ENCODE measurements at places on chromosomes 1 and 21.

DNA sequence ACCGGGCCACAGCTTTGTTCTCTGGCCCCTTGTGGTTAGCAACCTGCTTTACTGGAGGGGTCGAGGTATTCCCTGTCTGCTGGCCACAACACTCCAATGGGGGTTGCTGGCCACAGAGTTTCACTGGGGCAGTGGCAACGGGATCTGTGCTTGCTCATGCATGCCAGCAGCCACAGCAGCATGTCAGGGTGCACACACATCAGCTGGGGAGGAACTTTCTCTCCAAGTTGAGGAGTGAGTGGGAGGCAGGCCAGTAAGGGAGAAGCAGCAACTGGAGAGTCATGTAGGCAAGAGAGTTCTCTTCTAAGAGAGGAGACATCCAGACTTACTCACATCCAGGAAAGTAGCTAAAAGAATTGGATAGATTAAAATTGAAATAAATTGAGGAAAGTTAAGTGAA lies 38.0 kb downstream of the SAMD13 start:
- no peak for DNase-seq

- DNase-seq, result no peak
These were observed 565.8 kb upstream of the USP24 start for GRCh38 chr1:55781003-55781402.

DNA sequence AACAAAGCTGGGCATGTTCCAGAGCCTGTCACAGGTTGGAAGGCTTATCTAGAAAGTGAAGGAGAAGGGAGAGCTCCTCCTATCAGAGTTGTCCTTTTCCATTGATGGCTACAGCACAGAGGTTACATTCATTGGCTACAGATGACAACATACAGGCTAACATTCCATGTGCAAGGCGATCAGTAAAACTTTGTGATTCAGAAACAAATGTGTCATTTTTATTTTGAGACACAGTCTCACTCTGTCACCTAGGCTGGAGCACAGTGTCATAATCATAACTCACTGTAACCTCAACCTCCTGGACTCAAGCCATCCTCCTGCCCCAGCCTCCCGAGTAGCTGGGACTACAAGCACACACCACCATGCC lies 32.6 kb downstream of the TRIM67 start:
- no peak for DNase-seq

DNA sequence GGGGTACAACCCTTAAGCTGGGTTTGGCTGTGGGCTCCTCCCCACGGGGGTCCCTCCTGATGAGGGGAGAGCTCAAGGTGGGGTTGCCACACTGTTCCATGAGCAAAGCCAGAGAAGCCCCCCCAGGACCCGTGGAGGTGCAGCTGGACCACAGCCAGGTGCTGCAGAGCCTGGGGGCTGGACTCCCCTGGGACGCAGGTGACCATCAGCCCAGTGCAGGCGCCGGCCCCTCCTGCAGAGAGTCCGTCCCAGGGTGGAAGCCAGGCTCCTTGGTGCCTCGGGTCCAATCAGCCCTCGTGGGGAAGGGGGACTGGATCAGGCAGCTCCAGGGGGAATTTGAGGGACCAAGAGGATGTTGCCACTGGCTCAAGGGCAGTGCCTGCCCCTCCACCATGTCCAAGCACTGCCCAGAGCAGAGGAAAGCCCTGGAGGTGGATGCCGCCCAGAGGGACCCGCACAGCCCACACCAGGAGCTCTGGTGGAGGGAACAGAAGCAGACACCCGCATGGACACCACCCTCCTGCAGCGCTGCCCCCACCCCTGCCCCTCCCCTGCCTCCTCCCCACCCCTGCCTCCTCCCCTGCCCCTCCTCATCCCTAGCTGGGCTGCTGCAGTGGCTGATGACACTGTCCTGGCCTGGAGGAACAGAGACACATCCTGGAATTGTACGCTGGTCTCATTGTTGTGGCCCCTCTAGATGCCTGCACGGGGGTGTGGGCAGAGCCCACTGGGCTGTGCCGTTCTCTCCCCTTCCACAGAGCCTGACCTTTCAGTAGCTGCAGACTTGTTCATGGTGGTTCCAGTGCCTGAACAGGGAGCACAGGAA lies 30.8 kb upstream of the COL18A1 start:
- no peak for DNase-seq

DNA sequence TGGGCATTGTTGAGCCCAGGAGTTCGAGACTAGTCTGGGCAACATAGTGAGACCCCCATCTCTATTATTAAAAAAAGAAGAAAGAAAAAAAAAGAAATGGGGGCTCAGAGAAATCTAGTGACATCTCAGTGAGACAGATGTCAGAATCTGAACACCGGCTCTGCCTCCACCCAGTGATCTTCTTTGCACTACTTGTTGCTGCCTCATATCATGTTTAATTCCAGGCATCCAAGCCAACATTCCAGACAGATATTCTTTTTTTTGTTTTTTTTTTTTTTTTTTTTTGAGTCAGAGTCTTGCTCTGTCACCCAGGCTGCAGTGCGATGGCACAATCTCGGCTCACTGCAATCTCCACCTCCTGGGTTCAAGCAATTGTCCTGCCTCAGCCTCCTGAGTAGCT lies 5.0 kb upstream of the ARL8A start:
- no peak for DNase-seq

DNA sequence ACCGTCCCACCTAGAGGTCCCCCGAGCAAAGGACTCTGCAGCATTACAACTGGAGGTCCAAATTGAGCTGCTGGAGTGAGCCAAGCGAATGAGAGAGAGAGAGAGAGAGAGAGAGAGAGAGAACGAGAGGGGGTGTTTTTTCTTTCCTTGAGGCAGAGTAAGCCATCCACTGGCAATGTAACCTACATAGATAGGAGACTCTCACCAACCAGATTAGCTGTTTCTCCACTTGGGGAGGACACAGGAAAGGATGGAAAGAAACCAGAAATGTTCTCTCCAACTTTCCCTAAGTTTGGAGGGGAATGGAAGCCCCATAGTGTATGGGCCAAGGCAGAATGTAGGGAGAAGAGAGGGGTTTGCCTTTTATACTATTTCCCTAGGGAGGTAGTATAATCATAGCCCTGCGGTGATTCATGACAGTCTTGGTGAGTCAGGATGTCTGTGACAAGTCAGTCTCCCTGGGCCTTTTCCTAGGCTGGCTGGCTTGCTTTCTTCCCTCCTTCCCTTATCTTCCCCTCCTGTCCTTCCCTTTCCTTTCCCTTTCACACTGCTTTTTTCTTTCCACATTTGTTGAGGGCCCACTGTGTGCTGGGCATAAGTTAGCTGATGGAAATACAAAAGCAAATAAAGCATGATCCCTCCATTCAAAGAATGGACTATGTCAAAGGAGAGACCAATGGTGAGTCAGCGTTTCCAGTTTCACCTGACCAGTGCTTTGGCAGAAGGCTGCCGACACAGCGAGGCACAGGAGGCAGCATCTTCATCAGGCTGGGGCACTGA lies 7.1 kb downstream of the FNDC7 start:
- no peak for DNase-seq

- DNase-seq, result no peak
These were observed 10.8 kb downstream of the ASAP3 start for GRCh38 chr1:23473037-23473800.

GRCh38 chr1:78892260-78892840 lies 114.2 kb downstream of the ADGRL4 start:
- DNase-seq, result no peak
